ENCODE measurements at places on chromosomes 6 and 20.

DNA sequence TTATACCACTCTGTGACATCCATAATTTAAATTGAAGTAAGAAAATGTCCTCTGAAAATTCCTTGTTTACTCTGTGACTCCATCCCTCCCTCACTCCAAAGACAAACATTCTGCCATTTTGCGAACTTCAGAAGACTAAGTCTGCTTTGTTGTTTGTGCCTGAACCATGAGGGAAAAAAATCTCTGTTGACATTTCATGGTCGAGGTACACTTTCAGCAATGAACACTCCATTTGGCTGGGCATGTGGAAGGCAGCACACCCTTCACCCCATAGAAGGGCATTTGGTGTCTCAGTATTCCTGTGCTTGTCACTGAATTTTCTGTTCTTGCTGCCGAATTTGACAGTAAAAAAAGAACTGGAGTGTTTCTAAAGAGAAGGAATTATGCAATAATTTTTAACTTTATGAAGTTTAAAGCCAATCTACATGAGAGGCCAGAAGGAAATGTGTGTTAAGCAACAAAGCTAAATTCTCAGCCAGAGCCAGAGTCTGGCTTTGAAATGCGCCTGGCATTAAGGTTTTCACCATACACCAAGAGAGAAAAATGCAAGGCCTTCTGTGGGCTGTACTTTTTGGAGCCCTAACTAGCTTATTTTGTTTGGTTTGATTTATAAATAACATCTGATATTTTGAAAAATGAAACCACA lies 4.7 kb upstream of the PBOV1 start:
- no peak for DNase-seq

DNA sequence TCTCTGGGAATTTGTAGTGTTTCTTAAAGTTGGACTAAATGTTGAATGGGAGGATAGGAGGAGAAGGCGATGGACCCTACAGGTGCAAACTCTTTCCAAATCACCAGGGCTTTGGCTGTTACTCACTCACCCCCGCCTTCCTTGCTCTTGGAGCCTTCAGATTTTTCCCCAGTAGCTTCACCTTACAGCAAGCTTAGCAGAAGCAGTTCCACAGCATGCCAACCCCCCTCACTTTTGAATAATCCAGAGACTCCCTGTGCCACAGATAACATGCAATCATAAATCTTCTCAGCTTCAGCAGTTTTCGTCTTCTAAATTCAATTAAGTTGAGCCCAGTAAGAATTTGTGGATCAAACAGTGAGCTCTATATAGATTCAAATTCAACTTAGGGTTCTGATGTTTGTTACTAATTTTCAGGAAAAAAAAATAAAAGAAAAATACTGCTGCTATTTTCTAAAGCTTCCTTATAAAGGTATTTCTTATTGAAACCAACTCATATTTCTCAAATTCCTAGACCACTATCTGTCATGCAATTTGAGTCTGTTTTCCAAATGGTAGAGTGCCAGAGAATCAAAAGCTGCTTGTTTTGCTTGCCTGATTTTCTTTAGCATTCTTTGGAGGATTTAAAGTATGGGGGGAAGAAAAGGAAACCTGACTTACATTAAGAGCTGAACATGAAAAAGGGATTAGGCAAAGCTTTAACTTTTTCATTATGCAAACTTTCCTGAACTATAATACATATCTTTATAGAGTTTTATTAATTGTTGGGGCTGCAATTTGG lies 166.4 kb downstream of the EYA4 start:
- DNase-seq = no peak

DNA sequence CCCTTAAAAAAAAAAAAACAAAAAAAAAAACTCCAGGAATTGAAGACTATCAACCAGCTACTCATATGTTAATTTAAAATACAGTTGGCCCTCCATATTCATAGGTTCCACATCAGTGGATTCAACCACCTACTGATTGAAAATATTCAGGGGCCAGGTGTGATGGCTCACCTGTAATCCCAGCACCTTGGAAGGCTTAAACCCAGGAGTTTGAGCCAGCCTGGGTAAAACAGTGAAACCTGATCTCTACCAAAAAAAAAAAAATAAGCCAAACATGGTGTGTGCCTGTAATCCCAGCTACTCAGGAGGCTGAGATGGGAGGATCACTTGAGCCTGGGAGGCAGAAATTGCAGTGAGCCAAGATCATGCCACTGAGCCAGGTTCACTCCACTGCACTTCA lies 72.4 kb upstream of the SMIM8 start:
- no peak for DNase-seq

DNA sequence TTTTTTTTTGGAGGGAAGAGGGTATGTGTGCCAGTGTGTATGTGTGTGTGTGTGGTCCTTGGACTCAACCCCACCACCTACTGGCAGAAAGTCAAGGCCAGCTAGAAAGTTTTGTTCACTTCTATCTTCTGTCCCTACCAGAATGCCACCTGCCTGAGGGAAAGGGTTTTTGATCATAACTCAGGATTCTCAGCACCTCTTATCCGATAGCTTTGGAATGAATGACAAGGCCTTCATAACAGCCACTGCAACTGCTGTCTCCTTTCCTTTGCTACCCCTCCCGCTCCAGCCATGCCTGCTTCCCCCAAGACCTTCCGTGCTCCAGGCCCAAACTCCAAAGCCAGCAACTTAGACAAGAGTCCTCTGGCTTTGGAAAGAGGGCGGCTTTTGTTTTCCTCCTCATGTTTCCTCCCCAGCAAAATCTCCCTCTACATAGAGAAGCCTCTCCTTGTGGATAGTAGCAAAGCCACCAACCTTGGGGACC lies 18.7 kb downstream of the BTN3A1 start:
- DNase-seq = no peak

- DNase-seq = no peak
Observed at GRCh38 chr6:3612341-3613041, 139.0 kb downstream of the PXDC1 start.

DNA sequence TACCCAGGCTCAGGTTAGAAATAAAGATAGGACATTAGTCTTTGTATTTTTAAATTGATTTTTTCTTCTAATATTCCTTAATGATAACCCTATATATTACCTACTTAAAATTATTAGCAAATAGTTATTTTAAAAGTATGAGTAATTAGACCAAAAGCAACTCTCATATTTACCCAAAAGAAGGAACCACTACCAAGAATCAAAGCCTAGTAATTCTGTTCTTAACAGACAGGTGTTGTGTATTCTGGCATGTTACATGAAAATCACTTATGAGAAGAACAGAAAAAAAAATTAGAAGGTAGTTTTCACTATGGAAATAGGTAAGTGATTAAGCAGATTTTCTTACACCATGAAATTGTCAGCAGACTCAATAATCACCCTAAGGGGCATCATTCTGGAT lies 105.1 kb downstream of the ATG5 start:
- DNase-seq = no peak

DNA sequence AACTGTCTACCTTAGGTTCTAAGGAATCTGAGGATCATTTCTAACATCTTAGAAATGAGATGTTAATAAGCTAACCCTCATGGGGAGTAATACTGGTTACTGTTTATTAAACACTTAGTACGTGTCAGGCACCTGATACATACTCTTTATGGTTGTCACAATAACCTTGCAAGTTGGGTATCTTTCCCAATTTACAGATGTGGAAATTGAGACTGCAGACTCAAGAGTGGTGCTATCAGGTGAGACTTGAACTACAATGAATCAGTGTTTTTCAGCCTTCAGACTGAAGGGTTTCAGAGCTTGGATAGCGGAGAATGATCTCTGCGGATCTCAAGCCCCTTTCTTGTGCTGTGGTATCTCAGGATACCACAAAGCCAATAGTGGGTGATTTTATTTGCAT lies 27.0 kb downstream of the ELOVL2 start:
- DNase-seq = no peak

DNA sequence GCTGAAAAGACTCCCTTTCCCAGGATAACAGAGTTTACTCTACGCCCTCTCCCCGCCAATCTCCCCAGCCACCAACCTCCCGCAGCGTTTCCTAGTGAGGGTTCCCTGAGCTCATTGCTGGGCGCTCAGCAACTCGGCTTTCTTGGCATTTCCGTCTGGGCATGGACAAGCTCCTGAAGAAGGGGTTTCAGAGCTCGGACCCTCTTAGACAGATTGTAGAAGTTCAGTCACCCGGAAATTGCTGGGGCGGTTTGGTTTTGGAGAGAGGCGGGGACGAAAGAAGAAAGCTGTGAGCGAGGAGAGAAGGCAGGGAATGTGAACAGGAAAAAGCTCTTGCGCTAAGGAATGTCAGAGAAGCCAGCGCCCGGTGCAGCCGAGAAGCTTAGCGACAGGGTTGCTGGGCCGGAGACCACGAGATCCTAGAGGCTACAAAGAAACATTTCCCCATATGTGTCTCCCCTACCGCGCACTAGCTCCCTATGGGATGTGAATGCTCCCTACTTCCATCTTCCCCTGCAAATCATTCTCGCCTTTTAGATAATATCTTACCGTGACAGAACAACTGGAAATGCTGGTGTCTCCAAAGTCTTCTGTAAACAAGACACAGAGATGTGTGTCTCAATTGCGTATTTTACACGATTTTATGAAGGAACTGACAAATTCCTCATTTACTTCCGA lies 15.8 kb downstream of the POM121L2 start:
- DNase-seq = no peak

DNA sequence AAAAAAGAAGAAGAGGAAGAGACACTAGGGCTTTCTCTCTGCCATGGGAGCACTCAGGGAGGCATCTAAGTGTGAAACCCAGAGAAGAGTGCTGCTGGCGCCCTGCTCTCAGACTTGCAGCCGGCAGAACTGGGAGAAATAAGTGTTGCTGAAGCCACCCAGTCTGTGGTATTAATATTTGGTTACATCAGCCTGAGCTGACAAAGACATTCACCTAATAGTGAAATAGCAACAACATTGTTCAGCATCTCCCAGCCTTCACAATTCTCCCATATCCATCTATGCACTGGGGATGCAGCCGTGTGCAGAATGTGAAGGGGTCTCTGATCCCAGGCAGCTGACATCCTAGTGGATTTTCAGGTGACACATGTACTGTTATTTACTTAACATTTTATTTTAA lies 12.0 kb downstream of the KCNG1 start:
- no peak for DNase-seq

DNA sequence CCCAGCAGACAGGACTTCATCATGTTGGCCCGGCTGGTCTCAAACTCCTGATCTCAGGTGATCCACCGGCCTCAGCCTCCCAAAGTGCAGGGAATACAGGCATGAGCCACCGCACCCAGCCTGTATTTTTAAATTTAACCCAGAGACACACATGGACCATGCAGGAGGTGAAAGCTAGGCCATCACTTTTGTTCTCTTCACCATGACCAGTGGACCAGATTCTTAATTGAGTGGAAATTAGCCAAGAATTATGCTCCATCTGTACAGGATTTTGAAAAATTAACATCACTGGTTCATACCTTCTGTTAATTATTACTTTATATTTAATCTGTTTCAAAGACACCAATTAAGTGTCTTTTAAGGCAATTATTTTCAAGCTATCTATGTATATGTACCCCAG lies 493.6 kb upstream of the NOX3 start:
- no peak for DNase-seq

- no peak for DNase-seq
Observed at GRCh38 chr6:63975699-63976098, 340.1 kb downstream of the PHF3 start.

- no peak for DNase-seq
Observed at GRCh38 chr6:144364208-144364720, 79.1 kb downstream of the UTRN start.

GRCh38 chr6:146886587-146887446 lies 288.0 kb downstream of the ADGB start:
- no peak for DNase-seq

DNA sequence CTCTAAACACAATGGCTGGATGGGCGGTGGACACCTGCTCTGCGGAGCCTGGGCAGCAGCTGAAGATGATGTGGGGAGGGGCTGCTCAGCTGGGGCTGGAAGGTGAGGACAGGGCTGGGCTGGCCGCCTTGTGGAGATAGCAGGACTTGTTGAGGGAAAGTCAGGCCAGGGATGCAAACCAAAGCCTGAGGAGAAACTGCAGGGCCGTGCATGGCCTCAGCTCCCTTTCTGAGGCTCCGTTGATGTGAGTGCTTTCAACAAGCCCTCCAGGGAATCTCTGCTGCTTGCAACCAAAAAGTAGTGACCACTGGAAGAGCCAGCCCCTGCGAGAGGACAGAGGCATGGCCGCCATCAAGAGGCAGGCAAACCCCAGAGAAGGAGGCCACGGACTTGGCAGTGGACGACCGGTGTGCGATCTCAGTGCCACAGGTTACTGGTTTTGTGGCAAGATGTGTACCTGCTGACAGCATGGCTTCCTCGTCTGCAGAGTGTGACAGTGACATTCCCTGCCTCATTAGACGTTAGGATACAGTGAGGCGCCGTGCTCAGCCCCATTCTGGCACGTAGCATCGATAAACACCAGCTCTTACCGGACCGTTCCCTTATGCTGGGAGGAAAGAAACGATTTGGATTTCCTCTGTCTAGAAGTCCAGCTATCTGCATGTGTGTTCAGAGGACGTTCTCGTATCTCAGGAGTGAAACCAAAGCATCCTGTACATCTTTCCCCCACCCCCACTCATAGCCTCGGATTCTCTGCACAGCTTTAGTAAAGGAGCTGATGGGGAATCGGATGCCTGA lies 37.9 kb downstream of the ERMARD start:
- no peak for DNase-seq

DNA sequence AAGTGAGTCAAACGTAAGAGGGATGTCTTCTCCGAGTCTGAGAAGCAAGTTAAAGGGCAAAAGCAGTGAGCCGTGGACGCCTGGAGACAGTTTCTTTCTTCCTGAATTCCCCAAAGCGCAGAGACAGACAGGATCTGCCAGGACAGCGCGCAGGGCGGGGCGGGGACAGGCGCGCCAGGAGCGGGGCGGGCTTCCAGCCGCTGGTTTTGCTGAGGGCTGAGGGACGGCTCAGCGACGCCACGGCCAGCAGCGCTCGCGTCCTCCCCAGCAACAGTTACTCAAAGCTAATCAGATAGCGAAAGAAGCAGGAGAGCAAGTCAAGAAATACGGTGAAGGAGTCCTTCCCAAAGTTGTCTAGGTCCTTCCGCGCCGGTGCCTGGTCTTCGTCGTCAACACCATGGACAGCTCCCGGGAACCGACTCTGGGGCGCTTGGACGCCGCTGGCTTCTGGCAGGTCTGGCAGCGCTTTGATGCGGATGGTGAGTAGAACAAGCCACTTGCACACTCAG lies at the start of gene SCGN:
Gene SCGN (plus strand): TSS at position 209 of the 509 bp plus-strand sequence. CDS start 189 bp downstream, at position 398.
- DNase-seq = no peak

DNA sequence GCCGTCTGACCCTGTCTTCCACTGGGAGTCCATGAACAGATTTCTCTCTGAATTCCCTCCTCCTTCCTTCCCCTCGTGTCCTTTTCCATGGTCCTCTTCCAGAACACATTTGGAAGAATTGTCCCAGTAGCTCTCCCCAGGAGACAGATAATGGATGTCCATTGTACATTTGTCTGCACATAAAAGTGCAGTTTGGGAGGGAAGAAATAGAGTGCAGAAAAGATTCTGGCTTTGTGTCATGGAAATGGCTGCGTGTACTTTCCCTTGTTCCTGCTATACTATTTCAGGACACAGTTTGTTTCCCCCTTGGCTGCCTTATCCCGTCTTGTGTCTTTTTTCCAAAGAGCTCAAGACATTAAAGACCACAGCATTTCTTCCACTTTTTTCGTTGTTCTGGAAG lies 127.6 kb downstream of the SYNDIG1 start:
- no peak for DNase-seq
